ENCODE measurements at places on chromosomes 12 and 14.
A peak's percentile ranks its signal among the peaks of the same experiment; 100 is the strongest.

DNA sequence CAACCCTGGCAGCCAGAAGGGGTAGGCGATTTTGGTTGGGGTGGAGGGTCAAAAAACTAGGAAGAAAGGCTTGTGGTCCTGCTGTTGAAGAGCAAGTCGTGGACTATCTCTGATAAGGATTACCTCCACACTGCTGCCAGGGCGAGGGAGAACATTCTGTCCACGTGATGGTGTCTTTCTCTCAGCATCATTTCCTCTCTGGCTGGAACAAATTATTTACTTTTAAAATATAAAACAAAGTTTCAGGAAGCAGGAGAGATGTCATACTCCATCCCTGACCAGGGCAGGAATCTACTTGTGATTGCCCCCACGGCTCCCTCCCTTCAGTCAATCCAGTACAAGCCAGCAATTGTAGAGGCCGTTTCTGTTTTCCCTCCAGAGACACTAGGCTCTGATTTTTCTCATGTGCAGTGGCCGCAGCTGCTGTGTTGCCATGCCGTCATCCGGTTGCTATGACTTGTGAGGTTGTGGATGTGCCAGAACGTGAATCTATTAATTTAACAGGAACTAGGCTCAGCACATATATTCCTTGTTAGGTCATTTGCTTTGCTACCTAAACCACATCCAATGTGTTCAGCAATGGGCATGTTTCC, 61.5 kb upstream of the PTGR2 start:
- DNase-seq: no peak

DNA sequence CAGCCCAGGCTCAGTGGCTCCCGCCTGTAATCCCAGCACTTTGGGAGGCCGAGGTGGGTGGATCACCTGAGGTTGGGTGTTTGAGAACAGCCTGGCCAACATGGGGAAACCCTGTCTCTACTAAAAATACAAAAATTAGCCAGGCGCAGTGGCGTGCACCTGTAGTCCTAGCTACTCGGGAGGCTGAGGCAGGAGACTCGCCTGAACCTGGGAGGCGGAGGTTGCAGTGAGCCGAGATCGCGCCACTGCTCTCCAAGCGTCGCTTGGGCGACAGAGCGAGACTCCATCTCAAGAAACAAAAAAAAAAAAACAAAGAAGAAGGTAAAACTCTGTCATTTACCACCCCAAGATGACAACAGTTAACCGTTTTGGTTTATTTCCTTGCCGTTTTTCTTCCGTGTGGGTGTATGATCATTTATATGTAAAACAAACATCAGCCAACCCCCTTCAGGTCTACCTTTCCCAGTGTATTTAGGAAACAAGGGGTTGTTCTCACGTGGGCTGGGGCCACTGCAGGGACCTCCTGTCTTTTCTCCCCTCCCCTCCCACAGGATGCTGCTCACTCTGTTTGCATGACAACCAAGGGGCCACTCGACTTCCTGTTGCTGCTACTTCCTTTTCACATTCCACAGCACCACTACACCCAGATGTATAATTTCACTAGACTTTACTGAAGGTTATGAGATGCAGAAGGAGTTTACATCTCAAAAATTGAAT, 13.6 kb downstream of the TTC9 start:
- peak; percentile 62 for DNase-seq

- no peak for DNase-seq
Observed at GRCh38 chr14:53533384-53533970, 380.4 kb upstream of the DDHD1 start.

DNA sequence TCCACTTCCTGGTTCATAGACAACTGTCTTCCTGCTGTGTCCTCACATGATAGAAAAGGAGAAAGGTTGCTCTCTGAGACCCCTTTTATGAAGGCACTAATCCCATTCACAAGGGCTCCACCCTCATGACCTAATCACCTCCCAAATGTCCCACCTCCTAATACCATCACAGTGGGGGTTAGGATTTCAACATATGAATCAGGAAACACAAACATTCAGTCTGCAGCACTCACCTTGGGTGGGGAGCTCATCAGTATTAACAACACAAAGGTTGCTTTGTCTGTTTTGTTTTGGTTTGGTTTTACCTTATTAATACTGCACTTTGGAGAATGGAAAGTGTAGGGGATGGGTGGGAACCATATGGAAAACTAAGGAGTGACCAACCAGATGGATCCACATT, 10.5 kb upstream of the SMCO2 start:
- DNase-seq: no peak

DNA sequence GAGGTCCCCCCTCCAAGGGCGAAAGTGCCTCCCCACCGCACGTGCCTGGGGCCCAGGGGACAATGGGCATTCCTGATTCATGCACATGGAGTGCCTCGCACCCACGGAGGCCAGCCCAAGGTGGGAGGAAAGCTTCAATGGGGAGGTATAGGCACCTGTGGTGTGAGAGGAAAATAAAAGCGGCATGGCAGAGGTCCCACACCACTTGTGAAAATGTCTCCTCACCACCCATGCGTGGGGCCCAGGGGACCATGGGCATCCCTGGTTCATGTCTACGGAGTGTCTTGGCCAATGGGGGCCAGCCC, 384.7 kb downstream of the ALG10 start:
- DNase-seq: no peak

GRCh38 chr14:54125109-54125508, 168.5 kb upstream of the BMP4 start:
- DNase-seq: no peak

DNA sequence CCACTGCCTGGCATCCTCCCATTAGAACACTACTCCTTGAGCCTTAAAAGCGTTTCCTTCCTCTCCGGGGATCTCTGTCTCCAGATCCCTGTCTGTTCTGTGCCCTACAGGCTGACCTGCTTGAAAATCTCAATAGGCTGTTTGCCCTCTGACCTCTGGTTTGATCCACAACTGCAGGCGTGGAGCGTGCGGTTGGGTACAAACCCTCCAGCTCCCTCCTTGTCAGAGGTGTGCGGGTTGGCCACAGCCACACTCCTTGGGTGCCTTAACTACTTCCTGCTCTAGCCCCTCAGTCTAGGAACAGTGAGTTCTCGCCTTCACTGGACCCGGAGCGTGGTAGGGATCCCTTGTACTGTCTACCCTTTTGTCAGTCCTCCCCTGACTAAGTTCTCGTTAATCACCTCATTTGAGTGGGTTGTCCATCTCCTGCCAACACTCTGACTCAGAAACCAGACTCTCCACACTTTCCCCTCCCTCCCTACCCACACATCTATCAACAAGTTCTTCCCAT, 33.1 kb downstream of the CMKLR1 start:
- DNase-seq: no peak

DNA sequence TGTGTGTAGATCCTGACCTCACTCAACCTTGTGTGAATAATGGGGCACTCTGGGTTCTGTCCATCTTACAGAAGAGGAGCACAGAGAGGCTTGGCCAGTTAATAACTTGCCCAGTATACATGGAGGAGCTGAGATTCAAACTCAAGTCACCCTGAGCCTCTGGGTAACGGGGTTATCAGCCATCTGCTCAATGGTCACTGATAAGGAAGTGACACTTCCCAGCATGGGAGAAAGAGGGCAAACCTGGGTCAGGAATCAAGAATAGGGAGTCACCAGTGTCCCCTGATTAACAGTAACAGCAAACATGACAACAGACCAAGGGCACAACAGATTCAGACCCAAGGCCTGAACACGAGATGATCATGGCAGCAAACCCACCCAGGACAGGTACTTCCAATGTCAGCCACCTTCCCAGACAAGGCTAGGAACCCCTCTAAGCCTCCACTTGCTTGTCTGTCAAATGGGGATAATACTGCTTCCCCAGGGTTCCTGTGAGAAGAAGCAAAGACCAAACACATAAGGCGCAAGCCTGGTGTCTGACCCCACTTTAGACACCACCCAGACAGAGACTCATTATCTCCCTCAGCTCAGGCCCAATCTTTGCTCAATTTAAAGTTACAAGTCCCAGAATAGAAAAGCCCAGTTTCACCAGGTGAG, 3.6 kb downstream of the CCDC85C start:
- DNase-seq: no peak

- DNase-seq: peak; percentile 23
Observed at GRCh38 chr14:90815822-90816662, at the start of gene TTC7B. Gene TTC7B (minus strand): TSS chr14:90816430. CDS start chr14:90816295, 135 bp downstream.

GRCh38 chr14:53180272-53181221, 27.4 kb upstream of the DDHD1 start:
- peak; percentile 2 for DNase-seq

Measured in activated CD4-positive, alpha-beta T cell treated with anti-CD3 and anti-CD28 coated beads, Interleukin-2, amount 50 U/mL, for 1 hour (primary cell).